Psoas muscle (tissue), 8 donors: ENCODE measurements at places on chromosomes 2 and 18. TPM values are rescaled to one million over a fixed set of nuclear protein-coding genes. Genes with fewer than 3 reads are reported as not detected.

- no peak for DNase-seq
- no peak overlapping the region for H3K27ac ChIP-seq
- H3K4me3 ChIP-seq = no peak overlapping the region
- H3K4me1 ChIP-seq = no peaks in the 10 kb centered on the region
- H3K27me3 ChIP-seq = no peaks in the 10 kb centered on the region
These were observed 96.6 kb upstream of the NOSTRIN start for GRCh38 chr2:168705534-168706470.

GRCh38 chr2:234464291-234464645 is 32.6 kb downstream of the ARL4C start:
- no peak overlapping the region for H3K27ac ChIP-seq
- H3K4me3 ChIP-seq = no peak overlapping the region
- no peaks in the 10 kb centered on the region for H3K36me3 ChIP-seq
- no peaks in the 10 kb centered on the region for H3K27me3 ChIP-seq
- DNase-seq = no peak

DNA sequence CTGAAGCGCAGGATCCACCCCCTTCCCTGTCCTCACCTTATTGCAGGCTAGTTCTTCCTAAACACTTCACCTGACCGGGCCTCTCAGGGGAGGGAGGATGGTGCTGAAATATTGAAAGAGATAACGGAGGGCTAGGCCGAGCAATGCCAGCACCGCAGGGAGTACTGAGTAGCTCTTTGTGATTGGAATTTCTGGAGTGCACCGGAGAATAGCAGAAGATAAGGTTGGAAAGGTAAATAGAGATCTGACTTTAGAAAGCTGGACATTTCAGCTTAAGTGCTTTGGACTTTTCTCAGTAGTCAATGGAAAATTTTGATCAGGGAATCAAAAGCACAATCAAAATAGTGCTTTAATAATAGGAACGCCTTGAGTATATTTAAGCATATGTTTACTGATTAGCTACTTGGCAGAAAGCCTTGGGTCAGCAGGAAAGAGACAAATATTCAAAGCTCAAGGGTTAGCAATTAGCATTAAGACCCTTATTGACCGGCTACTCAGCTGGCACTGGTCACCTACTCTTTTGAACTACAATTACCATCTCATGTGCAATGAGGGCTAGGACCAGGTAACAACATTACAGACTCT is 142.9 kb upstream of the NDUFV2 start:
- no peak overlapping the region for H3K4me3 ChIP-seq
- no peak for DNase-seq
- H3K27ac ChIP-seq = no peak overlapping the region

- no peak for DNase-seq
- H3K36me3 ChIP-seq = no peaks in the 10 kb centered on the region
- peaks cover 45% of the 10 kb centered on the region for H3K4me1 ChIP-seq
- H3K4me3 ChIP-seq = no peak overlapping the region
- no peaks in the 10 kb centered on the region for H3K27me3 ChIP-seq
These were observed 182.2 kb upstream of the ZFP36L2 start for GRCh38 chr2:43408407-43409160.

- no peak overlapping the region for H3K27ac ChIP-seq
- H3K4me3 ChIP-seq = no peak overlapping the region
- H3K27me3 ChIP-seq = no peaks in the 10 kb centered on the region
- H3K4me1 ChIP-seq = peaks cover 14% of the 10 kb centered on the region
- DNase-seq = no peak
These were observed 5.7 kb downstream of the CTDP1 start for GRCh38 chr18:79685281-79685680.

DNA sequence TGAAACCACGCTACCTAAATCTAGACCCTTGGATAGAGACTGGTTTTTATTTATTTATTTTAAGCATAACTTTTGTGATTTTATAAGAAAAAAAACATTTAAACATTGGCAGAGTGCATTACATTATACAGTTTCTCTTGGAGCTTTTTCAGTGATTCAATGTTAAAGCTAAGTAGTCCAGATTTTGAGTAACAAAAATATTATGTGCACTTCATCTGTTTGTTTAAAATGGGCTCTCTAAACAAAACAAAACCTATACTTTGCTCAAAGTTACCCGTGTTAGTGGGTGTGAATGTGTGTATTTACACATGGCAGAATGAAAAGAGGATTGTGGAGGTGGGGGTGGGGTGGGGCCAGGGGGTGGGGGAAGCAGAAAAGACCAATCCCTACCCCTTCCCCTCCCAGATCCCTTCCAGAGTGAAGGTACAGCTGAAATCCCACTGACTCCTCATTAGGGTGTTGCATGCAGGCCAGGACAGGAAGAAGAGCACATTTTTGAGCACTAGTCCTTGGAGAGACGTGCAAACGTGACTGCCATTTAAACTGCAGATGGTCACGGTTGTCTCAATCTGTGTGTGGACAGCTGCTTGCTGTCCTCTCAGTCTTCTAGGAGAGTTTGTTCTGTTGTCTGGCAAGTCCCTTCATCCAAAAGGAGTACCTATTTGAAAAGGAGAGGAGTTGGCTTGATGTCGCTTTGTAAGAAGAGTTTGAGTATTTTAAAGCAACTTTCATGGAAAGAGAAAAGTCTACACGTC is 303.0 kb downstream of the ICOS start:
- no peaks in the 10 kb centered on the region for H3K27me3 ChIP-seq
- no peaks in the 10 kb centered on the region for H3K36me3 ChIP-seq
- no peak for DNase-seq
- no peak overlapping the region for H3K4me3 ChIP-seq

FAM210A gene
- 43.1 TPM for total RNA-seq

GRCh38 chr18:22293417-22293816 is 124.0 kb downstream of the GATA6 start:
- DNase-seq = no peak
- H3K4me1 ChIP-seq = no peaks in the 10 kb centered on the region
- H3K4me3 ChIP-seq = no peak overlapping the region
- no peaks in the 10 kb centered on the region for H3K36me3 ChIP-seq
- no peaks in the 10 kb centered on the region for H3K27me3 ChIP-seq

DNA sequence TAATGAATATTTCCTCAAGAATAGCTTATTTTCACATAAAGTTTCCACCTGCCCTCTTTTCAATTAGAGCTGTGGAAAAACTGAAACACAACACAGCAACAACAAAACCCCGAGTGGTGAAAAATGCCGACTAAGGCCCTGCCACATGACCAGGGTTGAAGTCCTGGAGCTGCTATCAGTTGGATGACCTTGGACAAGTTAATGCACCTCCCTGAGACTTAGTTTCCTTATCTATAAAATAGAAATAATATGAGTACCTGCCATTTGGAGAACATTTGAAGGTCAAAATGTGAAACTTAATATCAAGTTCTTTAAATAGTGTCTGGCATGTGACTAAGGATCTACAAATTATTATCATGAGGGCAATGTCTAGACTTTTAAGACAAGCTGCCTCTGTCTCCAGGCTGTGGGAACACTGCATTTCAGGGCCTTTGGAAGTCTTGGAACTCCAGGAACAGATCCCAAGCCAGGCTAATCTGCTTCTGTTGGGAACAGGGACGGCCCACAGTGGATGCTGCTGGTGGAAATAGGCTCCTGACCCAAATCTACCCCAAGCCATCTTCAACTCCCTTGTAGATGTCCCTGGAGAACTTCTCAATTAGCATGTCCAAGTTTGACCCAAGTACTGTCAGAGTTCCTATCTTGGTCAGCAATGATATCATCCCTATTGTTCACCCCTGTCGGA is 42.0 kb upstream of the TRIB2 start:
- no peak for DNase-seq
- no peak overlapping the region for H3K27ac ChIP-seq
- H3K27me3 ChIP-seq = no peaks in the 10 kb centered on the region
- H3K36me3 ChIP-seq = no peaks in the 10 kb centered on the region
- H3K4me1 ChIP-seq = no peaks in the 10 kb centered on the region

DNA sequence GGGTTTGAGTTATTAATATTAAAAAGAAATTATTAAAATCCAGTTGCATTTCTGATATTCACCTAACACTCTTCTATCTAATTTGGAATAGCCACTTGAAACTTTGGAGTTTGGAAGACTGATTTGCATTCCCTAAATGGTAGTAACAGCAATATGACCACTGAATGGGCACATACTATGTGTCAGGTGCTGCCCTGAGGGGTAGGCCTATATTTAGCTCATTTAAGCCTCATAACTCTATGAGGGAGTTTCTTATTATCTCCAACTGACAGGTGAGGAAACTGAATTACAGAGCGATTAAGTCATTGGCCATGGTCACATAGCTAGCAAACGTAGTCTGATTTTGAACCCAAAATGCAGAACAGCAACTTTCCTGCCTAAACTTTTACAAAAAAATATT is 77.3 kb downstream of the VWA3B start:
- peaks cover 57% of the 10 kb centered on the region for H3K4me1 ChIP-seq
- DNase-seq = no peak
- peak overlapping the region; percentile 94 for H3K27ac ChIP-seq
- H3K4me3 ChIP-seq = no peak overlapping the region
- H3K27me3 ChIP-seq = no peaks in the 10 kb centered on the region

LINC00305 gene
- not detected for total RNA-seq

DNA sequence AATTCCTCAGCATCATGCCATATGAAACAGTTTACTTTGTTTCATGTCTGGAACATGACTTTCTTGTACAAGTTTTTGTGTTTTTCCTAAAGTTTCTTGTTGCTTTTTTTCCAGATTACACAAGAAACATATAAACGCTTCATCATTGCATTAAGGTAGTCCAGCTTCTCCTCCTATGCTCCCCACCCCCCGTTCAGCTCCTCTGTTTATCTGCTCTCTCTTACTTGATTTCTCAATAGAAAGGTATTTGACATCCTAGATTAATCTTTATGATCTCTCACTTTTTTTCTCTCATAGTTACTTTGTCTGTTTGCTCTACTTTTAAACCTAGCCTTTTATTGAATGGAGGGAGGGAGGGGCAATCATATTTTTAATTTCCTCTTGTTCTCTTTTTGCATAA is 25.4 kb downstream of the SLC40A1 start:
- H3K4me1 ChIP-seq = peaks cover 4% of the 10 kb centered on the region
- H3K36me3 ChIP-seq = no peaks in the 10 kb centered on the region
- H3K27ac ChIP-seq = no peak overlapping the region
- DNase-seq = no peak
- H3K4me3 ChIP-seq = no peak overlapping the region

ZNF804A gene
- not detected for total RNA-seq

GRCh38 chr2:165844216-165844615 is 50.2 kb upstream of the GALNT3 start:
- no peaks in the 10 kb centered on the region for H3K36me3 ChIP-seq
- H3K27me3 ChIP-seq = no peaks in the 10 kb centered on the region
- no peak overlapping the region for H3K27ac ChIP-seq
- H3K4me3 ChIP-seq = no peak overlapping the region
